ENCODE measurements at places on chromosomes 2 and 18.

GRCh38 chr2:111626037-111626864, 257.7 kb downstream of the ANAPC1 start:
- DNase-seq, result peak; percentile 24

DNA sequence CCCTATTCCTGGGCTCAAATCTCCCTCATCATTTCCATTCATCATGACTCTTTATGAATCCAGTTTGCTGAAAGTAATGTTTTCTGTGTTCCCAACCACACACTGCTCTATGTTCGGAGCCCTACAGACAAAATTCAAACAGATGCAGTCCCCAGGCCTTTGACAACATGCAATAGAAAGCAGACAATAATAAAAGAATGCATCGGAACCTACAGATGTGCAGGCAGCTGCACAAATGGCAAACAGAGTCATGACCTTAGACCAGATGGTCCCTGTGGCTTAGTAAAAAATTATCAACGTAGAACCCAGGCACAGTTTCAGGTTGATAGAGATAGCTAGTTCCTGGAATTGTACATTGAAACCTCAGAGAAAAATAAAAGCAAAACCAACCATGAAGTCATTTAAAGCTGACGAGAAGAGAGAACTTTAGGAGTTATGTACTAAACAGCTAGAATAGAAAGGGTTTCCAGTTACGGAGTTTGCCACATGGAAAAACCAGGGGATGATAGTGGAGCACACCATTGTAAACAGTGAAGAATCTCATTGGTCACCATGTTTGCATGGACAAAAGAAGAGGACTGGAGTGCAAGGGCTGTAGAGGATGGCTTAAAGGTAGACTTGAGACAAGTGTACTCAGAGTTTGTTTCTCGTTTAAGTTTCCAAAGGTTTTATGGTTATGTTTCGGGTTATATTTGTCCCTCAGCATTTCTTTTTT, 23.2 kb upstream of the ACVR1 start:
- DNase-seq, result no peak

GRCh38 chr2:156489750-156490465, 53.7 kb downstream of the GPD2 start:
- DNase-seq, result no peak

DNA sequence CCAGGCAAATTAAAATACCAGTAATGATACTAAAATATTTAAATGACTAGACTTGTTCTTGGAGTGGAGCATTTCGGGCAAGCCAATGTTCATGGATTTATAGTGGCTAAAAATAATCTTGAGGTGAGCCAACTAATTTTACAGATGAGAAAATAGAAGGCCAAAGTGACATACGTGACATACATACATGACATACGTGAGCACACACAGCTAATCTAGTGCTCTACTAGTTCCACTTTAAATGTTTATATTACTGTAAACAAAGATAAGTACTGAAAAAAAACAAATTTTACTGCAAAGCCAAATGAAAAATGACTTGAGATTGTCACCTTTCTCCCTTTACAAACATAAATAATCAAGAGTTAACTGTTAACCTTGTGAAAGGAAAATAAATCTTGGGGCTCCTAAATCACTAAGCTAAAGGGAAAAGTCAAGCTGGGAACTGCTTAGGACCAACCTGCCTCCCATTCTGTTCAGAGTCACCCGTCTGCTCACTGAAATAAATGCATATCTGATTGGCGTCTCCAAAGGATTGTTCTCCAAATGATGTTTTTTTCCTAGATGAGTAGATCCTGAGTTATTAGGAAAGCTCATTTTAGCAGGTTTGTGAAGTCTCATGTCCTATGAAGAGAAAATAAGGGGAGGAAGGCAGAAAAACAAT, 96.7 kb downstream of the PMS1 start:
- no peak for DNase-seq

- no peak for DNase-seq
These were observed 65.2 kb downstream of the POU3F3 start for GRCh38 chr2:104919127-104919526.
